ENCODE measurements at places on chromosomes 12 and 14. TPM values are rescaled to one million over a fixed set of nuclear protein-coding genes. Genes with fewer than 3 reads are reported as not detected.

GRCh38 chr12:29152223-29152868, 3.3 kb downstream of the FAR2 start:
- no peak overlapping the region for H3K4me3 ChIP-seq
- H3K36me3 ChIP-seq, result peaks cover 2% of the 10 kb centered on the region
- peaks cover 19% of the 10 kb centered on the region for H3K4me1 ChIP-seq
- no peak for DNase-seq

Gene RPL10L
- not detected for total RNA-seq

Gene RNASE7
- not detected for total RNA-seq

GRCh38 chr14:104106471-104106991, 21.0 kb downstream of the ASPG start:
- no peak for DNase-seq
- H3K4me1 ChIP-seq, result no peaks in the 10 kb centered on the region
- no peak overlapping the region for H3K4me3 ChIP-seq
- H3K27me3 ChIP-seq, result no peaks in the 10 kb centered on the region
- H3K27ac ChIP-seq, result no peak overlapping the region

- DNase-seq, result no peak
- H3K27me3 ChIP-seq, result peaks cover under 1% of the 10 kb centered on the region
- no peak overlapping the region for H3K27ac ChIP-seq
Measured at GRCh38 chr14:68042586-68043210, 223.1 kb downstream of the RAD51B start.

- peaks cover 43% of the 10 kb centered on the region for H3K27me3 ChIP-seq
- H3K4me1 ChIP-seq, result peaks cover 28% of the 10 kb centered on the region
- peak; percentile 67 for DNase-seq
- H3K27ac ChIP-seq, result no peak overlapping the region
- H3K36me3 ChIP-seq, result peaks cover 2% of the 10 kb centered on the region
Measured at GRCh38 chr12:98373025-98373554, 142.3 kb upstream of the TMPO start.

DNA sequence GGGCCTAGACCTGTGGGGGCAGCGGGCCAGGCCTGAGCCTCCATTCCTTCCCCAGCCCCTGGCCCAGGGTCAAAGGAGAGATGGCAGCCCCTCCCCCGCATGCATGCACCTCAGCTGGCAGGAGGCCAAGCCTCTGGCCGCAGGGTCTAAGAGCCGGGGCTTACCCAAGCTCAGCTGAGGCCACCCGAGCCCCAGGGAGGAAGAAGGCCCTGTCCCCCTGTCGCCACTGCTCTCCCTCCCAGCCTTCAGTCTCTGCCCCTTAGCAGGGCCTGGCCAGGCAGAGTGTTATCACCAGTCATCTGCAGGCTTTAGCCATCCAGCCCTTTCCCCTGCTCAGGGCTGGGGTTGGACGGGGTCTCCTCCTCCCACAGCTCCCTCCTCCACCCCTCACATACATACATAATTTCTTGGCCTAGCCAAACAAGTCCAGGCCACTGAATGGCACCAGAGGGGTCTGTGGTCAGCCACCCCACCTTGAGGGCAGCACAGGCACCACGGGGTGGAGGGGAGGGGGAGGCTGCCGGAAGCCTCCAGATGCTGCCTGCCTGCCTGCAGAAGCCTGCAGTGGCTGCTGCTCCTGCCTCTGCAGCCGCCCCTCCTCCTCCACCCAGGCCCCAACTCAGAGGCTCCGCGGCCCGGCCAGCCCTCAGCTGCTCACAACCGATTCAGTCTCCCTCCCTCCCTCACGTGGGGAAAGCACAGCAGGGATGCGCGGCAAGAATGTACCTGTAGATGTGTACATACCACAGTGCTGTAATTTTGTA, 22.8 kb downstream of the RAB35 start:
- H3K27ac ChIP-seq, result no peak overlapping the region
- DNase-seq, result no peak
- H3K27me3 ChIP-seq, result no peaks in the 10 kb centered on the region
- H3K4me1 ChIP-seq, result peaks cover 3% of the 10 kb centered on the region

DNA sequence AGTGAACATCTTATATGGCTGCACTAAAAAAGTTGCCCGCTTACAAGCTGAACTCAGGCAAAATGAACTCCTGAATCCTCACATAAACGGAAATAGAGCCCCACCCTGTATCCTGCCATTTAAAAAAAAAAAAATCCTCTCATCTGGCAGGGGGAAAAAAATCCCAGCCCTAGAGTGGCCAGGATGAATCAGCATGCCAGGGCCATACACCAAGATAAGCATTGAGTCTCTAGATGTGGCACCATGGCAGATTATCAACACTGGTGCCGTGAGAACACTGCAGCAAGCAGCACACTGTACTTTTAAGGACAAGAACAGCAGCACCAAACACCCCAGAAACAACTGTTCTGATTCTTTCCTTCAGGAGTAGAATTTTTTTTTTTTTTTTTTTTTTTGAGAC, 65.5 kb downstream of the RASSF3 start:
- DNase-seq, result no peak
- H3K36me3 ChIP-seq, result peaks cover 2% of the 10 kb centered on the region
- H3K27ac ChIP-seq, result peak overlapping the region; percentile 53
- peak overlapping the region; percentile 40 for H3K4me3 ChIP-seq
- no peaks in the 10 kb centered on the region for H3K27me3 ChIP-seq
- H3K4me1 ChIP-seq, result peaks cover 80% of the 10 kb centered on the region

Gene SDR39U1
- 40.8 TPM for total RNA-seq

GRCh38 chr12:46493834-46494181, 121.2 kb upstream of the SLC38A2 start:
- H3K36me3 ChIP-seq, result peaks cover 9% of the 10 kb centered on the region
- no peak overlapping the region for H3K27ac ChIP-seq
- no peaks in the 10 kb centered on the region for H3K4me1 ChIP-seq

DNA sequence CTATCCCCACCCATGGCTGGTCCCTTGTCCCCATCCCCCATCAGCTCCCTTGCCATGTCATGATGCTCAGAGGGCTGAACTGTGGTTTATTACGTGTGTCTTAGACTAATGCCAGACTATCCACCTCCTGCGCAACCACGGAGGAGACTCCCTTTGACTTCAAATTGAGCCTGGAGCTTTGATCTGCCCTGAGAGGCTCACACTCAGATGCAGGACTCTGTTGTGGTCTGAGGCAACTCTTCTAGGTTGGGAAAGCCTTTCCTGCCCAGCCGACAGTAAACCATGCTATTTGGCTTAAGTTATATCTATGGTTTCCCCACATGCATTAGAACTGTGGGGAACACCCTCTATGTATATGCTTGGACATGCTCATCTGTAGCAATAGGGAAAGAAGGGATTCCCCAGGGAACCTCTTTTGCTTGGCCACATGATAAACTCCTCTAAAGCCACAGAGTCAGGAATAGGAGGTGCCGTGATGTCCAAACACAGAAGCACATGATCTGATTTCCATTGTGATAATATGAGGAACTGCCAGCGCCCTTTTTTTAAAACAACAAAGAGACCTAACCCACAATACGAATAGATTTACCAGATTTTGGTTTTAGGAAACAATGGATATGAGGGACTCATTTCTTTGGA, 11.1 kb upstream of the LGALS3 start:
- DNase-seq, result no peak
- no peak overlapping the region for H3K4me3 ChIP-seq
- no peaks in the 10 kb centered on the region for H3K36me3 ChIP-seq

Gene TMTC1
- total RNA-seq, result 0.49 TPM

DNA sequence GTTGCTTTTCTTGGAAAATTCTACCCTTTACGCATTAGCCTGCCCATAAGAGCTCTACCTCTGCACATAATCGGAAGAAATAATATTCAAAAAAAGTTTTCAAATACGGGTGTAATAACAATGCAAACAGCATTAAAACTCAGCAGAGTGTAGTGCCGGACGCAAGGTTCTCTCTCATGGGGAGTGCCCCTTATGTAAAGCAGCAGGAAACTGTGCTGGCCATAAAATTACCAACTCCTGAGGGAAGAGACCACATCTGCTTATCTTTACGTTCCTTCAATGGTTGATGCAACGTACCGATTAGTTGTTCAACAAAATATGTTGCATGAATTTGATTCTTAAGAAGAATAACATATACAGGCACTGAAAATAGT, 118.7 kb upstream of the TMCC3 start:
- H3K4me3 ChIP-seq, result no peak overlapping the region
- no peaks in the 10 kb centered on the region for H3K36me3 ChIP-seq
- peaks cover 30% of the 10 kb centered on the region for H3K27me3 ChIP-seq
- DNase-seq, result no peak
- H3K4me1 ChIP-seq, result no peaks in the 10 kb centered on the region

- no peak overlapping the region for H3K27ac ChIP-seq
- no peaks in the 10 kb centered on the region for H3K27me3 ChIP-seq
- DNase-seq, result no peak
- no peaks in the 10 kb centered on the region for H3K4me1 ChIP-seq
- no peaks in the 10 kb centered on the region for H3K36me3 ChIP-seq
Measured at GRCh38 chr12:85363382-85364190, 83.6 kb downstream of the ALX1 start.

Gene SEC23A
- 63.5 TPM for total RNA-seq

Gene SMIM41
- 0.19 TPM for total RNA-seq

- H3K36me3 ChIP-seq, result no peaks in the 10 kb centered on the region
- H3K4me1 ChIP-seq, result peaks cover 9% of the 10 kb centered on the region
- H3K4me3 ChIP-seq, result no peak overlapping the region
- H3K27ac ChIP-seq, result no peak overlapping the region
Measured at GRCh38 chr14:58832095-58832521, 194.3 kb downstream of the DACT1 start.

GRCh38 chr12:92466391-92467305, 236.1 kb upstream of the PLEKHG7 start:
- DNase-seq, result no peak
- no peaks in the 10 kb centered on the region for H3K27me3 ChIP-seq
- H3K36me3 ChIP-seq, result peaks cover 3% of the 10 kb centered on the region
- no peak overlapping the region for H3K27ac ChIP-seq
- no peak overlapping the region for H3K4me3 ChIP-seq

Gene KRT6B
- total RNA-seq, result not detected

DNA sequence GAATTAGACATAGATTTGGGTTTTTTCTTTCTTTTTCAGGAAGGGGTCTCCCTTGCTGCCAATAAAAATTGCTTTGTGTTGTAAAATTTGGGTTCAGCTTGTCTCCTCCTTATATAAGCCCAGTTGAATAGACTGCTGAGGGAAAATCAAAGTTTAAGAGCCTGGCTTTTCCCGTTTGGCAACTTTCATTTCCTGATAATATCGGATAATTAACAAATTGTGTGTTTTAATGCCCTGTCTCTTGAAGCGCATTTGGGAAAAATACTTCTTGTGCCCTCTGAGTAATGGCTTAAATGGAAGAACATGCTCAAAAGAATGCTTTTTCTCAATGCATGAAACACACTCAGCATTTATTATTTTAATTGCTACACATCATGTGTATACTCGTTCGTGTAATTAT, 198.0 kb upstream of the DCN start:
- no peaks in the 10 kb centered on the region for H3K36me3 ChIP-seq

GRCh38 chr12:58148405-58148804, 207.0 kb downstream of the ATP23 start:
- H3K27me3 ChIP-seq, result no peaks in the 10 kb centered on the region
- no peaks in the 10 kb centered on the region for H3K4me1 ChIP-seq
- H3K36me3 ChIP-seq, result no peaks in the 10 kb centered on the region
- no peak overlapping the region for H3K27ac ChIP-seq
- no peak for DNase-seq

Gene CLEC1A
- total RNA-seq, result not detected

Gene NELL2
- total RNA-seq, result 27.5 TPM

DNA sequence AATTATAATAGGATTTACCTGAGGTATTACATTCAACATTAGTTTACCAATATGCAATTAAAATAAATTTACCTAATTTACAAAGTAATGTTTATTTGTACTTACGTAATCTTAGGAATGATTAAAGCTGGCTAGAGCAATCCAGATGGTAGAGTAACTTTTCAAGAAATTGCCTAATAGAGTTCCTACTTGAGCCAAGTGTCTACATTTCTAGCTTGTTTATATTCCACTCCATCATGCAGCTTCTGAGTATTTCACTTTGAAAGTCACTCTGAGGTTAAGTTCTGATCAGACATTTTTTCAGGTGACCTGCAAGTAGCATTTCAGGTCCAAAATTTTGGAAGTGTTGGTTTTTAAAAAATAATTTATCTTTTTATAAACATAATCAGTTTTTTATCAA, 1080.7 kb downstream of the TRHDE start:
- no peaks in the 10 kb centered on the region for H3K36me3 ChIP-seq
- H3K4me1 ChIP-seq, result no peaks in the 10 kb centered on the region
- H3K27me3 ChIP-seq, result no peaks in the 10 kb centered on the region
- no peak overlapping the region for H3K27ac ChIP-seq
- no peak overlapping the region for H3K4me3 ChIP-seq

DNA sequence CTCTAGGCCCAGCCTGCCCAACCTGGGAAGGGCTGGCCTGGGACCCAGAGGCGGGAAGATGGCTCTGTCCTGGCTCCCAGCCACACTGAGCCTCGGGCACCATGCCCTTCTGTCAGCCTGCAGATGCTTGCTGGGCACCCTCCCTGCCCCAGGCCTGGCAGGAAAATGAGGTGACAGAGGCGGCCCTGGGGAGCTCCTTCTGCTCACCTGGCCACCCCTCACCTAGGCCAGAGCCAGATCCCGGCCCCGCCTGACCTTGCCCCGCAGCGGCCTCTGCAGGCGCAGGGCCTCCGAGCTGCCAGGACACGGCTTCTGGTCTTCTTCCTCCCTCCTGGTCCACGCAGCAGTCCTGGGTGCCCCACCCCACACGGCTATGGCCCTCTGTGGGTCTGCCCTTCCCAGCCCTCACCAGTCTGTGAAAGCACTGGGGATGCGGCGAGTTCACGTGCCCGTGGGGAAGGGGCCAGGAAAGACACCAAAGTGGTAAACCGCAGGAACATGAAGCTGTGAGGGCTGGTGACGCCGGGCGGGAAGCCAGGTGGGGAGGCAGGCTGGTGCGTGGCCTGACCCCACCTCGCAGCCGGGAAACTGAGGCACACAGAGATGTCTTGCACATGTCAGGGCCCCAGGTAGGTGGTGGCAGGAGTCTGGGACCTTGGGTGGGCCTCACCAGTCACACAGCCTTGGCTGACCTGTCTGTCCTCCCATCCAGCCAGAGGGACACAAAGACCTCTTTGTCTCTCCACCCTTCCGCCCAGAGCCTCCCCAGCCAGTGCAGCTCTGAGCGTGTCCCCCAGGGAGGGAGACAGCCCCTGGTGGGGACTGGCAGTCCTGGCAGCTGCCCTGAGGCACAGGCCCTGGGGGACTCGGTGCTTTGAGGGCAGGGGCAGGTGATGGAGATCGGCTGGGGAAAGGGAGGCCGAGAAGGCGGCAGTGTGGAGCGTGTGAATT, 12.8 kb downstream of the BAG5 start:
- peaks cover under 1% of the 10 kb centered on the region for H3K36me3 ChIP-seq
- H3K27me3 ChIP-seq, result no peaks in the 10 kb centered on the region
- H3K27ac ChIP-seq, result no peak overlapping the region
- no peaks in the 10 kb centered on the region for H3K4me1 ChIP-seq
- no peak overlapping the region for H3K4me3 ChIP-seq
- no peak for DNase-seq

Gene NKX2-1
- not detected for total RNA-seq

DNA sequence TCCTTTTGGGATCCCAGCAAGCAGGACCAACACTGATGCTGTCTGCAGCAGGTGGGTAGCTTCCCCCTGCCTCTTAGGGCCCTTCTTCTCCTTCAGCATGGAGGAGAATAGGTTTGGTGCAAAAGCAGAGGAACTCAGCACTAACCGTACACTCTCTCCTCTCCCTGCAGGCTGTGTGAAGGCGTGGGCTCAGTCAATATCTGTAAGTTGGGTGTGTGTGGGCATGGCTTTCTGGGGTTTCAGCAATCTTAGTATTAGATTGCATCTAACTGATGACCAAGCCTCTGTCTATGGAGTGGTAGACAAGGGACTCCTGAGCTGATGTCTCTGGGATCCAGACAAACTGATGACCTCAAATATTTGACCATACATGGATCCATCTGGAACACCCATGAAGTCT, 14.3 kb downstream of the KRT85 start:
- H3K4me1 ChIP-seq, result peaks cover 3% of the 10 kb centered on the region
- H3K27me3 ChIP-seq, result peaks cover 12% of the 10 kb centered on the region
- no peak for DNase-seq
- no peaks in the 10 kb centered on the region for H3K36me3 ChIP-seq

Gene SMCO2
- 1.1 TPM for total RNA-seq

Data from activated CD4-positive, alpha-beta T cell treated with anti-CD3 and anti-CD28 coated beads, Interleukin-2, amount 10 ng/mL, durations not matched to agents 24 days and 14 days (primary cell).